Heart left ventricle (tissue), 16 donors: ENCODE measurements at places on chromosomes 12 and 14. TPM values are rescaled to one million over a fixed set of nuclear protein-coding genes. Genes with fewer than 3 reads are reported as not detected.

DNA sequence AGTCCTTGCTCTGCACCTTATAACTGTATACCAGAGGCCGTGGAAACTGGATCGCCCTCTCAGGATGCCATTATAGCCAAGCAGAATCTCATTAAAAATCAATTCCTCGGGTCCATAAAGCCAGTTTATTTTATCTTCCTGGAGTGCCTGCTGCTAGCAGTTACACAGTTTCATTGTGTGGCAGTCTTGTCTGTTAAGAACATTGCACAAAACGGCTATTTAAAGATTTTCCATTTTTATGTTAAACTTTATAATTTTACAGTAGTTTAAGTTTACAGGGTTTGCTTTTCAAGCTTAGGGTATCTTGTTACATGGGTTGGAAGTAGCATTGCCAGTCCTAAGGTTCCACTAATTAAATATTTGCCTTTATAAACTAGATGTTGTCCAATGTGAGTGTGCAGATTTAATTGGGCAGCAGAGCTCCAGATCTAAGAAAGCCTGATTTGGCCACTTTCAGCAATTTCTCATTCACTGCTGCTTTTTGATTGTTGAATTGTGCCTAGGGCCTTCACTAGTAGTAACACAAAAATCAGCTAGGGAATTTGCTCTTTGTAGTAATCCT is 17.0 kb downstream of the TMEM30B start:
- no peaks in the 10 kb centered on the region for H3K36me3 ChIP-seq
- no peak overlapping the region for H3K4me3 ChIP-seq
- H3K27me3 ChIP-seq: no peaks in the 10 kb centered on the region
- no peaks in the 10 kb centered on the region for H3K4me1 ChIP-seq
- no peak for DNase-seq

DNA sequence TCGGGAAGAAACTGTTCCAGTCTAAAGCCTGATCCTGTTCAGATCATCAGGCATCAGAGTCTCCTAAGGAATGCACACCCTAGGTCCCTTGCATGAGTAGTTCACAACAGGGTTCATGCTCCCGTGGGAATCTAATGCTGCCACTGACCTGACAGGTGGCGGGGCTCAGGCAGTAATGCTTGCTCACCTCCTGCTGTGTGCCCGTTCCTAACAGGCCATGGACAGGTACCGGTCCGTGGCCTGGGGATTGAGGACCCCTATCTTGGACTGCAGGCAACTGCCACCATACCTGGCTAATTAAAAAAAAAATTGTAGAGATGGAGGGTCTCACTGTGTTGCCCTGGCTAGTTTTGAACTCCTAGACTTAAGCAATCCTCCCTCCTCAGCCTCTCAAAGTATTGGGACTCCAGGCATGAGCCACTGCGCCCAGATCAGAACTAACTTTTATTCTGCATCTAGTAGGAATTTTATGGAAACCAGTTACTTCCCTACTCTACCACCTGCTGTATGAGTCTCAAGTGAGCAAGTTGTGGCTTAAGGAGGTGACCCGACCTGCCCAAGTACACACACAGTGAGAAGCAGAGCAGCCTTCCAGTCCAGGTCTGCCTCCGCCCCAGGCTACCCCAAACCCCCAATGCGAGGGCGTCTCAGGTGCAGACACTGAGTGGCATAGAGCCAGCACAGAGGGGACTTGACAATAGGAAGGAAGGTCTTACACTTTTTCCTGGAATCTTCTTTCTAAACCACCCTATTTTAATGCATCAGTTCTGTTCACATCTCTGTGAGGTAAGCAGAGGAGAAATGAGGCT is 2.5 kb upstream of the PAPLN start:
- peaks cover 58% of the 10 kb centered on the region for H3K27me3 ChIP-seq
- no peak overlapping the region for H3K27ac ChIP-seq
- no peak overlapping the region for H3K4me3 ChIP-seq
- no peak for DNase-seq
- peaks cover 19% of the 10 kb centered on the region for H3K4me1 ChIP-seq

EML5 gene
- total RNA-seq: 0.44 TPM

MGP gene
- total RNA-seq: 465 TPM

NOP9 gene
- total RNA-seq: 22.1 TPM
